ENCODE measurements at places on chromosomes 2 and 18.

- no peak for DNase-seq
Measured at GRCh38 chr2:14781142-14781541, 148.6 kb downstream of the LRATD1 start.

GRCh38 chr2:12964904-12965539, 248.3 kb downstream of the TRIB2 start:
- no peak for DNase-seq

GRCh38 chr2:234355808-234356365, 141.0 kb downstream of the ARL4C start:
- DNase-seq, result no peak

GRCh38 chr2:36556842-36557241, 41.1 kb downstream of the FEZ2 start:
- no peak for DNase-seq

DNA sequence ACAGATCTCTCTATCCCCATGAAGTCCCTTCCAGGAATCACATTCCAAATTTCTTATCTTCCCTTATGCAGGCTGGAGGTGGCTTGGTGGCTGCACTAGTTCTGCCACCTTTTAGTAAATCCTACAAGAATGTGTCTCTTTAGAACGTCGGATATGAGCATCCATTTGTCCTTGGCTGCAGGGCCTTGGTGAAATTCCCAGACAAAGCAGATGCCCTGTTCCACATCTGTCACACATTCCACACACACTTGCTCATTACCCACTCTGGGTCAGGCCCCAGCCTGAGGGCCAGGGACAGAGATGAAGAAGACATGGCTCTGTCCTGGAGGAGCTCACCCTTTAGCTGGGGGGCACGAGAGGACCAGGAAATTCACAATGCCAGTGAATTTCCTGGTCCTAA, 31.2 kb upstream of the GPR17 start:
- DNase-seq, result no peak

DNA sequence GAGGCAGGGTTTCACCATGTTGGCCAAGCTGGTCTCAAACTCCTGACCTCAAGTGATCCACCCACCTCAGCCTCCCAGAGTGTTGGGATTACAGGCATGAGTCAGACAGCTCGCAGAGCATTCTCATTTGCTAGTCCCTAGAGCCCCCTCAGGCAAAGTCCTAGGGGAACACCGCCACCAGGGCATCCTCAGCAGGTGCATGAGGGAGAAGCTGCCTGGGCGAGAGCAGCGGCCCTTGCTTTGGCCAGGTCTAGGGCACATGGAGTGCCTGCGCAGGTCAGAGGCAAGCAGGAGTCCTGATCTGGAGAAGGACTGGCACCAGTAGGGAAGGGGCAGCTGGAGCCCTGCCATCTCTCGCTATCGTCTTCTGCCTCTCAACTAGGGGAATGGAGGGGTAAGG, 32.4 kb downstream of the NGEF start:
- peak; percentile 49 for DNase-seq

DNA sequence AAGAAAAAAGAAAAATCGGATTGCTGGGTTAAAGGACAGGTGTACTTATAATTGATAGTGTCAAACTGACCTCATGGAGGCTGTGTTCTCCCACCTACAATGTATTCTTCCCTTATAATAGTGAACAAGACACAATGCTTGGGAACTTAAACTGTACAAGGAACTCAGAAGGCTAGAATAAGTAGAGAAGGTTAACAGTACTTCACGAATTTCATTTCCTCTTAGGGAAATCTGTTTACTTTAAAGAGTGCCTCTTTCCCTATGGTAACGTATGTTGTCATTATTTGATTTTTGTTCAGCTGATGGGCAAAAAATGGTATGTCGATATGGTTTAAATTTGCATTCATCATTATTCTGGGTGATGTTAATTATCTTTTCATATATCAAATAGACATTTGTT, 9.2 kb upstream of the HK2 start:
- DNase-seq, result no peak

GRCh38 chr2:109231996-109232705, 103.1 kb downstream of the SH3RF3 start:
- DNase-seq, result no peak

DNA sequence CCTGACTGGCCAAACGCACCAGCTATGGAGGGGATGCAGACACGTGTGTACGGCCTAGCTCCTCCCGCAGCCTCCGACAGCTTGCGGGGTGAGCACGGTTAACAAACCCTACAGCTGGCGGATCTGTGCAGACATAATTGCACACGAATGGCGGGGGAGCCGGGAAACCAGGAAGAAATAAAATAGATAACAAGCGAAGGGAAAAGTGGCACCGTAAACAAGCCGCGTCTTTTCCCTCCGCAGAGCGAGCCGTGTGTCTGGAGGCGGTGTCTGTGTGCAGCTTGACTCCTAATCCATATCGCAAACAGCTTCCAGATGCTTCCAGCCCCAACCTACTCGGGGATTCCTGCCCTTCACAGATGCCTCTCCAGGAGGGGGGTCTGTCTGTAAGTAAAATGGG, 853.1 kb upstream of the SALL3 start:
- no peak for DNase-seq

- no peak for DNase-seq
Measured at GRCh38 chr18:22846088-22846683, 86.9 kb upstream of the RBBP8 start.

DNA sequence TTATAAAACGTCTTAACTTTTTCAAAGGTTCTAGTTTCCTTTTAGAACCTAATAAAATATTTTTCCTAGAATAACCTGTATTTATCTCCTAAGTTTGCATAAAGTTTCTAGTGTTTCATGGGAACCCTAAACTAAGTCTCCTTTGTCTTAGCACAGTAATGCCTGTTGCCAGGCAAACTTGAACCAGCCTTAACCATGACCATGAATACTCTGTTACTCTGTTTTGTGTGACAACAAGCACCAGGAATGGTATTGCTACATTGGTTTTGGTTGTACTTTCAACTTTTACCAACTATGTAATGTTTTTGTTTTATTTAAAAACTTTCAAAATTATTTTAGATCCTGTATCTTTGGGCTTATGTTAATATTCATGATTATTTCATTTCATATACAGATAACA, 137.6 kb downstream of the CERS6 start:
- no peak for DNase-seq

DNA sequence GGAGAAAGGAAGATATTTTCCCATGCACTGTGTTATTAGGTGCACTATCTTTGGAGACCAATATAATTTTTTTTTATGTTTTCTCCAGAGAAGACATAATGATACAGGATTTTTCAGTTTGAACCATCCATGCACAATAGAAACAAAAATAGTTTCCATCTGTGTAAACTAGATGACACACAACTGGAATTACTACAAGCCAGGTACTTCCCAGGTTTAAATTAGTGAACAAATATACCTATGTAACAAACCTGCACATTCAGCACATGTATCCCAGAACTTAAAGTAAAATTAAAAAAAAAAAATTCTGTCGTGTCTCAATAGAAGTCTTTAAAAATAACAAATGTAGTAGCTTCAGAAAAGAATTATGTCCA, 1616.8 kb upstream of the ACVR2A start:
- DNase-seq, result no peak

GRCh38 chr2:190862571-190862991, 18.0 kb upstream of the GLS start:
- no peak for DNase-seq

GRCh38 chr2:105789745-105790460, 45.2 kb downstream of the NCK2 start:
- no peak for DNase-seq

DNA sequence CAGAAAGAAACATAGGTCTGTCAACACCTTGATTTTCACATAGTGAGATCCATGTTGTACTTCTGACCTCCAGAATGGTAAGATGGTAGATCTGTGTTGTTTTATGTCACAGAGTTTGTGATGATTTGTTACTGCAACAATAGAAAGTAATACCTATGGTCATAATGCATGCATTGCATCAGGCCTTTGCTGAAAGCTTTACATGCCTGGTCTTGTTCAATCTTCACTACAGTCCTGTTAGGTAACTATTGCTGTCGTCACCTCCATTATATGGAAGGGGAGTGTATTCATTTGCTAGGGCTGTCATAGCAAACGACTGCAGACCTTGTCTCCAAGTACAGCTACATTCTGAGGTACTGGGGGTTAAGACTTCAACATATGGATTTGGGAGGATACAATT, 243.5 kb downstream of the ANAPC1 start:
- no peak for DNase-seq

GRCh38 chr18:7341581-7342337, 110.9 kb downstream of the LRRC30 start:
- no peak for DNase-seq

- no peak for DNase-seq
Measured at GRCh38 chr18:26741048-26741447, 124.5 kb downstream of the AQP4 start.

GRCh38 chr2:96622544-96622943, 15.6 kb downstream of the KANSL3 start:
- DNase-seq, result no peak

DNA sequence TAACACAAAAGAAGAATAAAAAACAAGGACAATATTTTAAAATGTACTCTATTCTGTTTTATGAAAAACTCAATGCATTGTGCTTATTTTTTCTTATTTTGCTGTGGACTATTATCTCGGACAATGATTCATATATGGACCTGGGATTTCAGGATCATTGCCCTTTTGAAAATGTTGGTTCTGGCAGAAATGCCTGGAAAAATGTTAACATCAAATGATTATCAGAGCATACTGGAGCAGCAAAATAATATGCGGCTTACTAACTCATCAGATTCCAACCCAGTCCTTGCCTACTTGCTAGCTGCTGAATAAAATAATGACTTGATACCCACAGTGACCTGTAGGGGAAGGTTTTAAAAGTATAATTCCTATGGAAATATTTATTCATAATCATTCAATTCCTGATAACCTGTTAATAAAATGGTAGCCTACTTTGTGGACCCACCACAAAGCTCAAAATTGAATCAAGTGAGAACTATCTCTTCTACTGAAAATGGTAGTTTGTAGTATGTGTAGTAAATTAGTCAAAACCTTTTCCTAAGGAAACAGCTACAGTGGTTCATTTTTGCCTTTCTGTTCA, 117.4 kb downstream of the NEB start:
- DNase-seq, result no peak

- peak; percentile 2 for DNase-seq
Measured at GRCh38 chr2:166417669-166418068, 41.9 kb upstream of the SCN9A start.

- no peak for DNase-seq
Measured at GRCh38 chr2:232238596-232238995, 140.0 kb upstream of the ALPP start.

GRCh38 chr2:31440764-31441163, 26.2 kb upstream of the XDH start:
- no peak for DNase-seq

- no peak for DNase-seq
Measured at GRCh38 chr2:62691186-62691585, 14.3 kb upstream of the EHBP1 start.

- DNase-seq, result no peak
Measured at GRCh38 chr2:10186868-10187535, 64.5 kb downstream of the RRM2 start.

- DNase-seq, result no peak
Measured at GRCh38 chr2:183153967-183154366, 29.7 kb downstream of the NUP35 start.

- DNase-seq, result no peak
Measured at GRCh38 chr2:153047220-153047619, 328.8 kb downstream of the ARL6IP6 start.
